Ovary (tissue), 10 donors: ENCODE measurements at places on chromosomes 1 and 21. TPM values are rescaled to one million over a fixed set of nuclear protein-coding genes. Genes with fewer than 3 reads are reported as not detected.

The CRABP2 gene
- polyA plus RNA-seq: 22.9 TPM

The EFNA3 gene
- polyA plus RNA-seq: 1.6 TPM

The KCNA3 gene
- 0.21 TPM for polyA plus RNA-seq

The KIF14 gene
- 0.23 TPM for polyA plus RNA-seq

The FAM229A gene
- polyA plus RNA-seq: 13.2 TPM

The BCL2L15 gene
- polyA plus RNA-seq: 0.21 TPM

DNA sequence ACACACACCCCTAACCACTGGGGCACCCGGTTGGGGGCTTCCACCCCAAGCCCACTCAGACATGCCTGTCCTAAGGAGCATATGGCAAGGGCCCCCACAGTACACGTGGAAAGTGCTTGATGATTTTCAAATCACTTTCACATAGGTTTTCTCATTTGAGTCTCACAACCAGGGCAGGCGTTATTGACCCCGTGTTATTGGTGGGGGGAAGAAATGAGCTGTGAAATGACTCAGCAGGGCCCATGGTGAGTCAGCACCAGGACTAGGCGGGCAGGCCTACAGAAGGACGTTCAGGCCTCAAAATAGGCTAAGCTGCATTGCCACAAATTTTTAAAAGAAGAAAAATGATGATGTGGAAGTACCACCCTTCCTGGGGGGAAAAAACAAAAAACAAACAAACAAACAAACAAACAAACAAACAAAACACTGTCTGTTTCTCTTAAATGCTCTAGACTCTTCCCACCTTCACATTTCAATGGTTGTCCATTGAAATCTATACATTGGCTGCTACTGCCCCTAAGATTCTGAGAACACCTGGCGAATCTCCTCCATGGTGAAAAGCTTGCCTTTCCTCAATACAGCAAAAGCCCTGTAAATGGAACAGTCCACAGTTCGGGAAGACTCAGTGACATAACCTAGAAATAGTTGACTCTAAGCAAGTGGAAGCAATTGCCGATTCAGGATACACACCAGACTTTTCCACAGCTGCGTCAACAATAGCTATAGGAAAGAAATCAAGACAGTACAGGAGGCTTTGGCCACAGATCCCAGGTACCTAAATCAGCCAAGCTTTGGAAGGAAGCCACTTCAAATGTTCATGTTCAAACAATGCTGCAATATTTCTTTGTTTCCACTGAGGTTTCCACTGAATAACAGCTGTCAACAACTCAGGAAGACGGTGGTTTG is 234.7 kb downstream of the TOMM20 start:
- no peak for DNase-seq

- DNase-seq: no peak
Measured at GRCh38 chr1:21936366-21937031, 611 bp downstream of the HSPG2 start.

DNA sequence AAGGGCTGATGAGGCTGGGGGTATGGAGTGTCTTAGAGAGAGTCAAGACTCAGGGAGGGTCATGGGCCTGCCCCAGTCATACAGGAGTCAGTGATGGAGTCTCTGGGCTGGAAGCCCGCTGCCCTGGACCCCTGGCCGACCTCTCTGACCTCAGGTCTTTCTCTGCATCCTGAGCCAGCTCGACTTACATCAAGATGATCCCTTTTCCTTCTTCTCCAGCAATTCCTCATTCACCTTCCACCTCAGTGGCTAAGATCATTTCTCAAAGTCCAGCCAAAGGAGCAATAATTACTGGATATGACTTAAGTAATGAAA is 308.6 kb downstream of the MATN1 start:
- no peak for DNase-seq

GRCh38 chr1:201568859-201569294 is 29.9 kb downstream of the NAV1 start:
- no peak for DNase-seq

DNA sequence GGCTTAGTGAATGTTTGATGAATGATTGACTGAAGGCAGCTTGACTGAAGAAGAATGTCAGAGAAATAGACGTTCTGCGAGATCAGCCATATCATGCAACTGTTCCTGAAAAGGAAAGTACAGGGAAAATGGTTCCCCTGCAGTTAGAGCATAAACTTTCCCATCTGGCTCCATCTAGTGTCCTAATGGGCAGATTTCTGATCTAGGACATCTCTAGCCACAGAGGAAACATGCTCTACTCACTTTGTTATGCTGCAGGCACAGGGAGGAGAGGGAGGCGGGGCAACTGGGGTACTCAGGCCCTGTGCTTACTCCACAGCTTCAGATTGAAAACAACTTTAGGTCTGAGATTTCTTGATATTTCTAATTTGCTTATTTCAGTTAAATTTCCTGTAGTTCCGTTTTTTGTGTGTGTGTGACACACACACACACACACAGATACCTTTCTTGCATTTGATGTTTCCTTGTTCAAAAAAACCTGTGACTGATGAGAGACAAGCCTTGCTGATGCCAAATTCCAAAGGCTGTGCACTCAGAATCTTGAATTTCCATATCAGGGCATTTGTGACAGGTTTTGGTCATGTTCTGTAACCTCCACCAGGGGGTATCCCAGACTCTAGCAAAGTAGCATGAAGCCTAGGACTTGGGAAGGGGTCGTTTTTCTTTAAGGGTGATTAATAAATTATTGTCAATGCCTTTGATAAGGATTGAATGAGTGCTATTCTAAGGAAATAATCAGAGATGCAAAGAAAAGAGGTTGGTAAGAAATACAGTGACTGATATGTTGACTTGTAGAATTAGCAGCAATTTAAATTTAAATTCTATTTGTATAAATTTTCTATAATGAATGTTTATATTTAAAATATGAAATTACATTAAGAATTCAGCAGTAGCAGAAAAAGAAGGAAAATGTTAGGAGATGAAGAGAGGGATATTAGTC is 139.7 kb upstream of the BEND5 start:
- DNase-seq: no peak

DNA sequence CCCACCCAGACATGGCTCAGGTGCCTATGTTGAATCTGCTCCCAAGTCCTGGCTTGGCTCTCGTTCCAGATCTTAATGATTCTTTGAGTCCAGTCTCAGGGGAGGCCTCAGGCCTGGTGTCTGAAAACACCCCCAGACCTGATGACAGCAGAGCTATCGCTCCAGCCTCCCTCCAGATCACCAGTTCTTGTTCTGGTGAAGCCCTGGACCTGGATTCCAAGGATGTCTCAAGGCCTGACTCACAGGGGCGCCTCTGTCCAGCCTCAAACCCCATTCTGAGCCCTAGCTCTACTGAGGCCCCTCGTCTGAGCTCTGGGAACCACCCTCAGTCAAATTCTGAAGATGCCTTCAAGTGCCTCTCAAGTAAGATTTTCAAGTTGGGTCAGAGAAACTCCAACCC is 11.4 kb downstream of the MROH7 start:
- DNase-seq: no peak

DNA sequence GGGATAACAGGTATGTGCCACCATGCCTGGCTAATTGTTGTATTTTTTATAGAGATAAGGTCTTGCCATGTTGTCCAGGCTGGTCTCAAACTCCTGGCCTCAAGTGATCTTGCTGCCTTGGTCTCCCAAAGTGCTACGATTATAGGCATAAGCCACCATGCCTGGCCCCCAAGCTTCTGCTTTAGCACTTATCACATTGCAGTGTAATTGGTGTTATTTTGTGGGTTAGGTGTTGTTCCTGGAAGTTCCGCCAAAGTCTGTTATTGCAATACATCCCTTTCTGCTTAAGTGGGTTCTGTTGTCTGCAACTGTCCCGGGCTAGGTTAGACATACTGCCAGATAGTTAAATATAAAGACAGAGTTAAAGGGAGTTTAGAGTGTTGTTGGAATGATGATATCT is 3.4 kb downstream of the ZCCHC17 start:
- DNase-seq: no peak

DNA sequence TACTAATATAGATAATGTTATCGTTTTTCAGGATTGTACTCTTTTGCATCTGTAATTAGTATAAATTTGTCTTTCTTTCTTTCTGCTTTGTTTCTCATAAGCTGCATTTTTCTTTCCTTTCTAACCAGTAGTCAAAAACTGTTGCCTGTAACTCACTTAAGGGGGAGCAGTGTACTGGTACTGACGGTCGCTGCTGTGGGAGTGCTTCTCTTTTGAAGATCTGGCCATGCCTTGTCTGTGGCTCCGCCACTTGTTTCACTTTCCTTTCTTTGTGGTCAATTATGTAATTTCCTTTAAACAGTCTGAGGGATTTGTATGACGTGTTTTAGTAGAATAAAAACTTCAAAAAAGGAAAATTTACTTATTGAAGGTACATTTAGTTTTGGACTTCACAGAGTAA is 37.0 kb downstream of the MIA3 start:
- DNase-seq: no peak

DNA sequence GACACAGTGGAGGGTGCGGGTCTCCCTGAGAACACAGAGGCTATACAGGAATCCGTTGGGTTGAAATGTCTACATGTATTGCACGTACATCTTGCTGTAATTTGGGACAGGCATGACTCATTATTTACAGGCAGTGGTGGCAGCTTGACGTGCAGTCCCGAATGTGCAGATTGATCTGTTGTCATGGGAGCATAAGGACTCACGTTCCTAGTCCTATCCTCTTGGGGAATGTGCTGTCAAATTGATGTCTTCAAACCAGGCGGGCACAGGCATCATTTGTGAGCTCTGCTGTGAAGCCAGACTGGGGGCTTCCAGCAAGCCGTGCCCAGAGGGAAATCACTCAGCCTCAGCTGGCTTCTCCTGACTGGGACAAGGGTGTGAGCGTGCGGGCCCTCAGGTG is 40.5 kb downstream of the S100B start:
- DNase-seq: no peak

GRCh38 chr1:226100436-226101391 is 38.2 kb downstream of the H3-3A start:
- no peak for DNase-seq

GRCh38 chr1:203327684-203328457 is 22.6 kb downstream of the BTG2 start:
- no peak for DNase-seq

GRCh38 chr1:17119773-17120480 is 676 bp upstream of the PADI2 start:
- no peak for DNase-seq

DNA sequence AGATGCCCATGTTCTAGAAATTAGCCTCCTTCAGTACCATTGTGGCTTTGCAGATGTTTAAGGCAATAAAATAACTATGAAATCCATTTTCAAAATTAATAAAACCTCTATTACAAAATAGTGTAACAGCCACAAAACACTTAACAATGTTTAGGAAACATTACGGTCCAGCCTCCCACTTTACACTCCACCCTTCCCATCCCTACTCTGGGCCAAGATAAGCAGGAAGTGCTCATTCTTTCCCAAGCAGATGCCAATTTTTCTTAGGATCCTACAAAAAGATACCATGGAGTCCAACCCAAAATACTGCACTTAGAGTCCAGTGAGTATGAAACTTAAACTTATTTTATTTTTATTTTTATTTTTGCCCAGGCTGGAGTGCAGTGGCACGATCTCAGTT is 150.8 kb downstream of the NR5A2 start:
- no peak for DNase-seq

DNA sequence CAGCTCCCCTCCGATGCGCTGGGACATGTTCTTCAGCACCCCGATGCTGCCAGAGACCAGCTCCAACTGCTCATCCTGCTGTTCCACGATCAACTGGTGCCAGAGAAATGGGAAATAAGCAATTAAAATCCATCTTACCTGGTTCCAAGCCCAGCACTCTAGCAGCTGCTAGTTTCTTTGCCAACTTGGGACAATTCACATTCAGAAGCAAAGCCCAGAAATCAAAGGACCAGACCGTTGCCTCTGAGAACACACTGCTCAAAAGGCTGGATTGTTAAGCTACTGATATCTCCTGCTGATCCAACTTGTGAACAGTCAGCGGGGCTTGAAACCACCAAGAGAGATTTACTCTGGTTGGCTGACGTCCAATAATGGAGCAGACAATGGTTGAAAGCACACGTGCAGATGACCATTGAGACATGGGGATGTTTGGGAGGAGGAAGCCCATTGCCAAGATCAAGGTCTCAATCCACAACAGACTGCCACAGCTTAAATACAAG is 34.4 kb downstream of the STX6 start:
- no peak for DNase-seq

GRCh38 chr21:42392731-42393442 is 3.0 kb downstream of the TMPRSS3 start:
- DNase-seq: no peak

GRCh38 chr1:45040297-45040696 is 28.2 kb downstream of the UROD start:
- no peak for DNase-seq

- no peak for DNase-seq
Measured at GRCh38 chr1:197302775-197303174, 34.7 kb downstream of the CRB1 start.

DNA sequence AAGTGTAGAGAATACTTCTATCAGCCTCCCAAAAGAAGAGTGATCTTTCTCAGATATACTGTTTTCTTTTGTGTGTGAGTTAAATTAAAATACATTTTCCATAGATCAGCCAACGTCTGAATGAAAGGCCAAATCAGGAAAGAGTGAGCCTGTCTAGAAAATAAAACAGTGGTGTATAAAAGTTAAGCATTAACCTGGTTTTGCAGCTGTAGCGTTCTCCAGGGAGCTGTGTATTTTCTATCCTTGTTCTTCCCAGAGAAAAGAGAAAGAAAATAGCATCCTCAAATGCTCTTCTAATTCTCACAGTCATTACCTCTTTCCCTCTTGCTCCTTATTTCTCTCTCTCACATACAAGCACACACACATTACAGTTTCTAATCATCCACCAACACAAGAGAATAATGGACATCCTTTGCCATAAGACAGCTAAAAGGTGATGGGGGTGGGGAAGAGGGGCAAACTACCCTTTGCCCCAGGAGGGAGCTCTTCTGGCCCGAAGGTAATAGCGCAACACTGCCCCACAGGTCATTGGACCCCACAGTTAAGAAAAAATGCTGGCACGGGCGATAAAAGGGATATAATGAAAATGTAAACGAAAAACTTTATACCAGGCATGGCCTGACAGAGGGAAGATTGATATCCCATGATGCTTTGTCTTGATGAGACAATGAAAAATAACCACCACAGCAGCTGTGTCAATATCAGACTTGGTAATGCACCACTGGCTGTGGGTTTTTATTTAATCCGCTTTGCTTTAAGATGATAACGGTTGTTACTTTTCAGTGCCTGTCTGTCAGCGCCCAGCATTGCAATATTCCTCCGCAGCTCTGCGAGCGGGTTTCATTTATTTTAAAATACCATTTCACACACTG is 150.3 kb downstream of the NUF2 start:
- no peak for DNase-seq

DNA sequence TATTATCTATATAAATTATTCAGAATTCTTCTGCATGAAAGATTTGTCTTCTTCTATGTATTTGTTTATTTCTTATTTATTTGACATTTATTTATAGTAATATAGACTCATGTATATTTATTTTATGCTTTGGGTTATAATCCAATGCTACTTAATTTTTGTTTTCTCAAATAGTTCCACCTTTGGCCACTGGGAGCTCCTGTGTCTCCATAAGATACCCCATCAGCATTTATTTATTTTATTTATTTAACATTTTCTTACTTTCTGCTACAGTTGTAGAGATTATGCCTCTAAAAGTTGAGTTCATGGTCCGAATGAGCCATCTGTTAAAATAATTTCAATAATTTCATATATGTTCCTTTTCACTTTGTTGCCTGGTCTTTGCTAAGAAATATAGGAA is 289.4 kb downstream of the ADGRL2 start:
- DNase-seq: no peak
